ENCODE measurements at places on chromosomes 1 and 21.

GRCh38 chr1:55279627-55280026 is 64.5 kb upstream of the USP24 start:
- no peak for DNase-seq

GRCh38 chr1:33380811-33381210 is 50.1 kb downstream of the PHC2 start:
- DNase-seq: no peak

- peak; percentile 6 for DNase-seq
Observed at GRCh38 chr21:42558846-42559245, 45.2 kb downstream of the SLC37A1 start.

DNA sequence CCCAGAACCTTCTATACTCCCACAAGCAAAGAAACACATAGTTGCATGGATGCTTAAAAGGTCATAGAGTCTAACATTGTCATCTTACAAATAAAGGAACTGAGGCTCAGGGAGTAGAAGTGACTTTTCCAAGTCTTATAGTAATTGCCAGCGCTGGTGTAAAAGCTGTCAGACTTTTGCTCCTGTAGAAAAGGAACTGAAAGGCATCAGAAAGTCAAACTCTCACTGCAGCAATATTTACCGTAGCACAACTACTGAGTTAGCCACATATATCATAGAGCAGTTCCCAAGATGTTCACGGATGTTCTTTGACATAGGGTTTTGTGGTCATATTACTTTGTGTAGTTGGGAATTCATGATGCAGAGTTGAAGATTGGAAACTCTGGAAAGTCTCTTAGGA is 16.6 kb upstream of the USP24 start:
- DNase-seq: no peak

- no peak for DNase-seq
Observed at GRCh38 chr1:19877821-19878636, 4.2 kb upstream of the OTUD3 start.

- no peak for DNase-seq
Observed at GRCh38 chr1:184891440-184891839, 82.9 kb downstream of the NIBAN1 start.

GRCh38 chr1:99707535-99708142 is 58.8 kb downstream of the FRRS1 start:
- DNase-seq: peak; percentile 42

- no peak for DNase-seq
Observed at GRCh38 chr1:217495249-217495648, 135.6 kb downstream of the GPATCH2 start.

- no peak for DNase-seq
Observed at GRCh38 chr1:115246526-115246925, 91.5 kb downstream of the NGF start.

- DNase-seq: no peak
Observed at GRCh38 chr1:223811634-223812101, 34.1 kb downstream of the TP53BP2 start.

- DNase-seq: no peak
Observed at GRCh38 chr1:227261501-227261900, 56.8 kb downstream of the CDC42BPA start.

DNA sequence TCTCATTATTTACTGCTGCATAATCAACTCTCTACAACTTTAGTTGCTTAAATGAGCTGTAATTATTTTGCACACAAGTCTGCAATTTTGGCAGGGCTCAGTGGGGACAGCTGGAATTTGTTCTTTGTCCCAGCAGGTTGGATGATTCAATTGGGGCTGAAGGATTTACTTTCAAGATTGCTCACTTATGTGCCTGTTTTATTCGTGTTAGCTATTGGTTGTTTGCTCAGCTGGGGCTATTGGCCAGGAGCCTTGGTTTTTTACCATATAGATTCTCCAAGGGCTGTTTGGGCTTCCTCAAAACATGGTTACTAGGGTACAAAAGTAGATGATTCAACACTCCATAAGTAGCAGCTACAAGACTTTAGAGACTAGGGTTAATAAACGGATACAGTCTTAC is 13.4 kb downstream of the OR10R2 start:
- DNase-seq: no peak

DNA sequence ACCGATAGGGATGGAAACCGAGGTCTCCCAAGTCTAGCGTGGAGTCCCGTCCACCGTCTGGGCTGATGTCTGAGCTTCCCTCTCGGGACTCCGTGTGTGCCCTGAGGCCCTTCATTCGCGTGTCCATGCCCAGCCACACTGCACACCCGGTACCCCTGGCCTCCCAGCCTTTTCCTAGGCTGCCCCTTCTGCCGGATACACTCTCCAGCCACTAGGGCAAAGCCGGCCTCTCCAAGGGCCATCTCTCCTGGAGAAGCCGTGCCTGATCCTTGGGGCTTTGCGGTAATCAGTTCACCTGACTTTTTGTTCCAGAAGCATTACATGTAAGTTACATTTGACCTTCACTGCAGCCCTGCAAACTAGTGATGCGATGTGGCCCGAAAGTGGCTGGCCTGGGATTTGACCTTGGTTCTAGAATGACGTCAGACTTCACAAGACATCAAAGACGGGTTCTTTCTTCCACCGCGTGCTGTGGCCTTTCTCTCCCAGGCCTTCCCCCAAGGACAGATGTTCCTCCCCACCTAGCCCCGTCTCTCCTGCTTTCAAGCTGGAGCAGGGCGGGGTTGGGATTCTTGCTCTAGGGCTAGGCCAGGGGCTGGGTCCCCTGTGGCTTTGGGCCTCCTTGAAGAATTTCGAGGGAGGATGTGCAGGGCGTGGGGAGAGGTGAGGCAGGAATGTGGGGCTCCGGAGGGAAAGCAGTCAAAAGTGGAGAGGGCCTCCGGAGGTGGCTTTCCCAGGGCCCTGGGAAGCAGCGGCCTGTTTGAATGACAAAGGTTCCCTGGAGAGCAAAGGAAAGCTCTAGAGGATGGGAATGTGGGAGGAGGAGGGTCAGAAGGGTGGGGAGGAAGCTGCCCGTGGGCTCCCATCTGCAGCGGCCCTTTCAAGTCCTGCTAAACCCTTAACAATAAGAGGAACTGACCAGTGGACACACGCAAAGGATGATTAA is 49.7 kb upstream of the SLC2A1 start:
- no peak for DNase-seq

DNA sequence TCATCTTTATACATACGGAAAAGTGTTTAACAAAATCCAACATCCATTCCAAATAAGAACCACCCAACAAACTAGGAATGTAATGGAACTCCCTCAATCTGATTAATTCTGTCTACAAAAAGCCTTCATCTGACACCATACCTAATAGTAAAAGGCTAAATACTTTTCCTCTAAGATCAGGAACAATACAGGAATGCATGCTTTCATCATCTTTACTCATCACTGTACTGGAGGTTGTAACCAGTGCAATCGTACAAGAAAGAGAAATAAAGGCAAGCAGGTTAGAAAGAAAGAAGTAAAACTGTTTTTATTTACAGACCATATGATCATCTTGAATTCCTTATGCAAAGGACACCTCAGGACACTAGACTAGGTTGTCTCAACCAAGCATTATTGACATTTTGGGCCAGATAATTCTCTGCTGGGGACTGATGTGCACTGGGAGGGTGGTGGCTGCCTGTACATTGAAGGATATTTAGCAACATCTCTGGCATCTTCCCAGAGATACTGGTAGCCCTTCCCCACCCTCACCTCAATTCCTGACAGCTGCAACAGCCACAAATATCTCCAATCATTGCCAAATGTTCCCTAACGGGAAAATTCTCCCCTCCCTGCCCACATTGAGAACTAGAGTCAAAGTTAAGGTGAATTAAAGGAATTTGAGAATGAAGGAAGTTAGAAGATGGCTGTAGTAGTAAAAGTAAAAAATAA is 30.6 kb upstream of the INSL5 start:
- no peak for DNase-seq

- no peak for DNase-seq
Observed at GRCh38 chr1:2778220-2778592, 23.3 kb downstream of the TTC34 start.

DNA sequence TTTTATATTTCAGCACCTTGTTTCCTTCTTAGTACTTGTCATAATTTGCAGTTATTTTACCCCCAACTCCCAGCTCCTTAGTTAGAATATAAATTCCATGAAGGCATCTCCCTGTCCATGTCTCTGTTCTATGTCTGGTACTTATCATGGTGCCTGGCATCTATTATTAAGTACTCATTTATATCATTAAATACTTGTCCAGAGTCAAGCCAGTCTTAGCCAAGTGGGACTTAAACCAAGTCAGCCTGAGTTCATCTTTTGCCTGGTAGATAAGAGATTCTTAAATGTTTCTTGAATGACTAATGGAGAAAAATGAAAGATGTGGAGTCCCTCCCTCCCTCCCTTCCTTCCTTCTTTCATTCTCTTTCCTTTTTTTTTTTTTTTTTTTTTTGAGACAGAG is 9.4 kb downstream of the SLC25A44 start:
- DNase-seq: no peak

DNA sequence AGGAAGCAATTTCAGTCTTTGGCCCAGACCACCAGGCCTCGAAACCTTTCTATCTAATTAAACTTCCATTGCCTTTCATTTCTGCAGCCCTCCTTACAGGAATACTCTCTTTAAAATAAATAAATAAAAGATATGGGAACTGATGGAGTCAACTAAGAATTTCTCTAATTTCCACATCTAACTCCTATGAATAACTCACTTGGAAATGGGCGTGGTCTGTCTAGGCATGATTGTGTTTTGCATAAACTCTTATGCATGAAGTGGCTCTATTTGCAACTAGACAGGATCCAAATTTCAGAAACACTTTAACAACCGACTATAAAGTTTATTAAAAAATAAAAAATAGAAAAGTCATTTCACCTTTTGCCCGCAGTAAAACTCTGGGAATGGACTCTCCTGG is 199.5 kb downstream of the ADSS2 start:
- no peak for DNase-seq

DNA sequence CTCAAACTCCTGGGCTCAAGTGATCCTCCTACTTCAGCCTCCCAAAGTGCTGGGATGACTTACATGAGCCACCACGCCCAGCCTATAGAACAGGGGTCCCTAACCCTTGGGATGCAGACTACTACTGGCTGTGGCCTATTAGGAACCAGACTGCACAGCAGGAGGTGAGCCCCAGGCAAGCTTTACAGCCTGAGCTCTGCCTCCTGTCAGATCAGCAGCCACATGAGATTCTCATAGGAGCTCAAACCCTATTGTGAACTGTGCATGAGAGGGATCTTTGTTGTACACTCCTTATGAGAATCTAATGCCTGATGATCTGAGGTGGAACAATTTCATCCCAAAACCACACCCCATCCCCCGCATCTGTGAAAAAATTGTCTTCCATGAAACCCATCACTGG is 13.4 kb upstream of the PSMB4 start:
- DNase-seq: no peak
